ENCODE measurements at places on chromosomes 1 and 21.

GRCh38 chr1:206049293-206049692 lies 3.7 kb upstream of the RHEX start:
- no peak for DNase-seq

GRCh38 chr1:231748760-231749415 lies 122.3 kb downstream of the DISC1 start:
- DNase-seq, result no peak

GRCh38 chr1:84991097-84991920 lies 5.6 kb downstream of the MCOLN2 start:
- DNase-seq, result no peak

- DNase-seq, result no peak
Observed at GRCh38 chr1:51418384-51418959, 88.1 kb upstream of the TTC39A start.

DNA sequence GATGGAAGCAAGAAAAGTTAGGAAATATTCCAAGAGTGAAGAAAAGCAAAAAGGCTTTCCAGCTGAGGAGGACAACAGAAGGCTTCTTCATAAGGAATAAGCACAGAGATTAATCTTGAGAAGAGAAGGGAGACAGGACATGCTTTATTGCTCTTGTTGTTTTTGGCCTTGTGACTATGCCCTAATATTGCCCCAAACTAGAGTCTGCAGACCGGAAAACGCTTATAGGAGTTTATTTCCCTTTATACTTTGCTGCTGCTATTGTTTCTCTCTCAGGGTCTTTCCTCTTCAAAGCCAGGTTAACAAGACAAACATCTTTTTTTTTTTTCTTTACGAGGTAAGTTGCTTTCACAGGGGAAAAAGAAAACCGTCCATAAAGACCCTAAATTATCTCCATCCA lies 991.4 kb downstream of the ADGRL2 start:
- DNase-seq, result no peak

- DNase-seq, result no peak
Observed at GRCh38 chr1:60448850-60449249, 375.3 kb upstream of the C1orf87 start.

GRCh38 chr1:56578963-56579875 lies at the start of gene PLPP3:
Gene PLPP3 (minus strand): TSS chr1:56579563. CDS start chr1:56579016, 547 bp downstream.
- DNase-seq, result peak; percentile 98

- DNase-seq, result peak; percentile 97
Observed at GRCh38 chr1:69523032-69523431, 44.7 kb upstream of the LRRC7 start.

- DNase-seq, result no peak
Observed at GRCh38 chr1:95380909-95381308, 146.9 kb downstream of the RWDD3 start.

DNA sequence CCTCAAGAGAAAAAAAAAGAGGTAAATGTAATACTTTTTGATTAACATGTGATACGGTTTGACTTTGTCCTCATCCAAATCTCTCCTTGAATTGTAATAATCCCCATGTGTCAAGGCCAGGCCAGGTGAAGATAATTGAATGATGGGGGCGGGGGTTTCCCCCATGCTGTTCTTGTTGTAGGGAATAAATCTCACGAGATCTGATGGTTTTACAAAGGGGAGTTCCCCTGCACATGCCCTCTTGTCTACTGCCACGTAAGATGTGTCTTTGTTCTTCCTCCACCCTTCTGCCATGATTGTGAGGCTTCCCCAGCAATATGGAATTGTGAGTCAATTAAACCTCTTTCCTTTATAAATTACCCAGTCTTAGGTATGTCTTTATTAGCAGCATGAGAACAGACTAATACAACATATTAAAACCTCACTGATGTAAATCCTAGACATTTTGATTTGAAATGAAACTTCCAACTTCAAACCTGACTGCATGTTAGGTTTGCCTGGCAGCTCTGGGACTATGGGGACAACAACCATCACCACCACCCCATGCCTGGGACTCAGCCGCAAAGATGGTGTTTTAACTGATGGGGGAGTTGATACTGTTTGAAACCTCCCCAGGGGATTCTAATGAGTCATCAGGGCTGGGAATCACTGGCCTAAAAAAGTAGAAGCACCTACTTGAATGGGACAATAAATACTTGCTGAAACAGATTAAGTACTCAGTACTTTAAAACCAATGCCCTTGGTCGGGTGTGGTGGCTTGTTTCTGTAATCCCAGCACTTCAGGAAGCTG lies 32.8 kb upstream of the BACH1 start:
- DNase-seq, result peak; percentile 42

GRCh38 chr1:81410941-81411340 lies 389.8 kb upstream of the ADGRL2 start:
- DNase-seq, result no peak

GRCh38 chr1:179558078-179558477 lies 17.7 kb downstream of the NPHS2 start:
- DNase-seq, result no peak

DNA sequence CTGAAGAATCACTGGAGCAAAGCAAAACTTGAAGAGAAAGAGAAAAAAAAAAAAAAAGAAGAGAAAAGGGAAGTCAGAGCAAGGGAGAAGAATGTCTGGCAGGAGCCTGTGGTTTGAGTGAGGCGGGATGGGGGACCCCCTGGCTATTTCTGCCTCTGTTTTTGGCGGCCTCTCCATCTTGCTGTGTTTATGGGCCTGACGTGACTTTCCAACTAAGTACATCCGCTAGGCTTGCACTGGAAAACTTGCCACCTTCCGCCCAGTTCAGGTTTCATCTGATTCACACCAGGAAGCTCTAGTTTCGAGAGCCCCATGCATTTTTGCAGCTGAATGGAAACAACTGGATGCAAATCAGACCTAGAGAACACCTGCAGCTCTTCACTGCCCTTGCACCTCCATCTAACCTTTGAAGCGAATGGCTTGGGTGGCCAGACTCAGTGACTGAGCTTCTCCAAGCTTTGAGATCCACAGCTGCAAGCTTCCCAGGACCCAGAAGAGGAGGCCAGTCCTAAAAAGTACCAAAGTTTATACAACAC lies 28.0 kb downstream of the TBX15 start:
- DNase-seq, result peak; percentile 88

- peak; percentile 29 for DNase-seq
Observed at GRCh38 chr1:216903382-216903740, 180.1 kb upstream of the ESRRG start.

DNA sequence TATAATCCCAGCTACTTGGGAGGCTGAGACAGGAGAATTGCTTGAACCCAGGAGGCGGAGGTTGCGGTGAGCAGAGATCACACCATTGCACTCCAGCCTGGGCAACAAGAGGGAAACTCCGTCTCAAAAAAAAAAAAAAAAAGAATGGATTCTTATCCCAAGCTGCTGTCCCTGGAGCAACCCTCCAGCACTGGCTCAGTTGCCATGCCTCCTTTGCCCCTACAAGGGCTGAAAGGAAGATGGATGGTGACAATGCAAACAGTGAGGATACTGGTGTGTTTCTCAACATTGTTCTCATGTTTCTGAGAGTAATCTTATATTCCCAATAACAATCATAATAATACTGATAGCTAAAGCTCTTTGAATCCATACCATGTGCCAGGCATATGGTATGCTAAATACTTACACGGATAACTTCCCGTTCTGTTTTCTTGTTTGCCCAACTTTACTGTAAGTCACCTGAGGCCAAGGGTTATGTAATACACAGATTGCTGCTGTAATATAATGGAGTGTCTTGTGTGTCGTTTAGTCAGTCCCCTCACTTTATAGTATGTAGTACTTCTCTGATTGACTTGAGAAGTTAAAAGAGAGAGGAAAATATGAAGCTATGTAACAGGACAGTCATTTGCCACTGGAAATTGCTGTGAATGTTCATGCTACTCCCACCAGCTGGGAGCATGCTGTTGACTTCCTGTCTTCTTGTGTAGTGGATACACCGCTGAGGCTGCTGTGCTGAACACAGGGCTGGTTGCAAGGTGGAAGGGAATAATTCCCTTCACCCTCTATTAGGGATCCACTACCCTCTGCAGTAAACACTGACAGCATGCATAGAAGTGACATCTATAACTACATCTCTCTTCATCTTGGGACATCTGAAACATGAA lies 153.6 kb downstream of the CNIH3 start:
- DNase-seq, result peak; percentile 15

DNA sequence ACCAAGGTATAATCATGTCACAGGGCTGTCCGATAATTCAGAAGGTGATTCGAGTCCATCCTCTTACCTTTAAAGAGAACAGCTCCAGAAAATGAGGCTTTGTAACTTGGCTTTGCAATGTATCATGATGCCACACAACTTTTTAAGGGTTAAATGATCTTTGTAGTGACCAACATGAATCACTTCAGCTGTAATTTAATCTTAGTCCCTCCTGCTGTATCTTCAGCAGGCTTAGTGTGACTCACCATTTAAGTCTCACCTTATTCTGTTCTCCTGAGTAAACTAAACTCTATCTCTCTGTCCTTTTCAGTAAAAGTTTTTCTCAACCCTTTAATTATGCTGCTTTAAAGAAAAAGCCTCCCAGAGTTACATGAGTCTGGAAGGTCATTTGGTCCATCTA lies 1.9 kb upstream of the HIVEP3 start:
- DNase-seq, result peak; percentile 64

DNA sequence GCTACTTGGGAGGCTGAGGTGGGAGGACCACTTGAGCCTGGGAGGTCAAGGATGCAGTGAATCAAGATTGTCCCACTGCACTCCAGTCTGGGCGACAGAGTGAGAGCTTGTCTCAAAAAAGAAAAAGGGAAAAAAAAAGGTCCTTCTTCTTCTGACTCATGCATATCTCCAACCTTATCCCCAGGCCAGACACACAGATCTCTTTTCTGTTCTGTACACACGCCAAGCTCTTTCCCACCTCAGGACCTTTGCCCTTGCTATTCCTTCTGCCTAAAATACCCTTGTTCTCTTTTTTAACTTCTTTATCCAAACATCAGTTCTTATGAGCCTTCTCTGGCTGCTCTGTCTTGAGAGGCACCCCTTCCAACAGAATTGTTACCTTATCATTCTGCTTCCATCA lies 22.1 kb downstream of the PLEKHO1 start:
- no peak for DNase-seq

GRCh38 chr1:234676103-234676594 lies 66.2 kb upstream of the IRF2BP2 start:
- DNase-seq, result peak; percentile 78

- no peak for DNase-seq
Observed at GRCh38 chr1:207172321-207172720, 68.3 kb downstream of the C4BPA start.

DNA sequence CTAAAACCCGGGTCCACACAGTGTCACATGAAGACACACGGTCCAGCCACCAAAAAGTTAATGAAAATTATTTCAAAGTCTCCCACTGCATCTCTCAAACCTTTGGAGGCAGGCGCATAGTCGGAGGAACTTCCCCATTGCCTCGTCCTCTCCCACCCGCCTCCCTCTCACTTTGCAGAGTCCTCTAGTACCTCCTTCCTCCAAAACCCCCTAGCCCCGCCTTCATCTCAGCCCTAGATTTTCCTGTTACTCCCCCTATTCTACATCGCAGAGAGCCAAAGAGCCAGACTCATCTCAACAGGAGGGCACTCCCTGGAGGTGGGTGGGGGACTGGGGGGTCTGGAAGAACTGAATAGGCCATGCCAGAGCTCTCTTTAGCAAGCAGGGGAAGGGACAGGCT lies 79.3 kb downstream of the DISP3 start:
- no peak for DNase-seq

DNA sequence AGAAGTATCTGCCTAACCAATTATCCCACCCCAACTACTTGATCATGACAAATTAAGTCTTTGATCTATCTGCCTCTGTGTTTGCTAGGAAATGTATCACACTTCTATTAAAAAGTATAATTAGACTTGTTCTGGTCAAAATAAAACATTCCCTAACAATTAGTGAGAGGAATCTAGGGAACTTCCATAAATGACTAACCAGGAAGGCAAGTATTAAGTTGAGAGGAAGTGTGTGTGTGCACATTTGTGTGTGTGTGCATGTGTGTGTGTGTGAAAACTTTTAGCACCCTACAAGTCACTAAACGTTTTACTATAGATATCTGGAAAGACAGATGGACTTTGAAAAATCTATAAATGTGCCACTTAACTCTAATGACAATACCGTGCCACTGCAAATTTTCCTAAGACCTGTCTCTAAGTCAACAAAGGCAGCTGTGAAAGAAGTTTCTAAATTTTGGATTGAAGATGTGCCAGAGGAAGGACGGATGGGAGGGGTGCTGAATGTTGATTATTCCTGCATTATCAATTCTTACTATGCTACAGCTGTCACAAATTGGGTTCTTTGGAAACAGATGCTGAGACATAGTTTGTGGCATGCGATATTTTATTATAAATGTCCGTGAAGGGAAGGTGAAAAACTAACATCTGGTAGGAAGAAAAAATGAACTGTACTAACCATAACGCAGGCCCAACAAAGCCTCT lies 567.1 kb downstream of the PTPRC start:
- DNase-seq, result peak; percentile 28

DNA sequence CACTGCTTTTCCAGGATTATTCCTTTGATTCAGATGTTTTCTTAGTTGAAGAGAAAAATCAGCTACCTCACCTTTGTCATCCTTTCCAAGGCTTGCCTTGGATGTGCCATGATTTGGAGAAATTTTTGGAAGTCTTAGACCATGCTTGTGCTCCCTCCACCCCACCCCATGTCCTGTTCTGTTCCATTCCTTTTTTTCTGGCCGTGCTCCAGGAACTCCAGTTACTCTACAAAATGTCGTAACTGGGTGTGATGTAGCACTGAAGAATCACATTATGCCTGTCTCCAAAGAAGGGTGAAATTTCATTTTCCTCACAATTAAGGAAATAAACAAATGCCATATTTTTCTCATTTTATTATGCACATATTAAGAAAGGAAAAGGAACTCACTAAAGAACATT lies 217.8 kb upstream of the ZRANB2 start:
- peak; percentile 32 for DNase-seq

GRCh38 chr1:48659801-48660200 lies 116.9 kb downstream of the BEND5 start:
- no peak for DNase-seq

DNA sequence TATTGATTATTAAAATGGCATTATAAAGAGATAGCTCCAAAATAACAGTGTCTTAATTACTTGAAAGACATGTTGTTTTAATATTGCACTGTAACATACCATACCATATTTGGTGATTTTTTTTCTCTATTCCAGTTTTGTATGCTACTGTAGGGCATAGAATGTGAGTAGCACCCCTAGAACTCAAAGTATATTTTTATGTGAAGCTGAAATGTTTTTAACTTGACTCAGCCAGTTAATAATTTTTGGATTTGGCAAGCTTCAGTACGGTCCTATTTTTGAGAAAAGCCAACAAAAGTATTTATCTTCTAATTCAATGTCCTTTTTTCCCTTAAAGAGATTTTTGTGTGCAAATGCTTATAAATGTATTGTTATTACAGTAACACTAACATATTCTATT lies 593.8 kb downstream of the USP25 start:
- DNase-seq, result peak; percentile 76

- DNase-seq, result no peak
Observed at GRCh38 chr21:40067751-40068150, 200.5 kb downstream of the PCP4 start.

- peak; percentile 75 for DNase-seq
Observed at GRCh38 chr1:52601991-52602855, at the start of gene GPX7. Gene GPX7 (plus strand): TSS chr1:52602371. CDS start chr1:52602410, 39 bp downstream.

DNA sequence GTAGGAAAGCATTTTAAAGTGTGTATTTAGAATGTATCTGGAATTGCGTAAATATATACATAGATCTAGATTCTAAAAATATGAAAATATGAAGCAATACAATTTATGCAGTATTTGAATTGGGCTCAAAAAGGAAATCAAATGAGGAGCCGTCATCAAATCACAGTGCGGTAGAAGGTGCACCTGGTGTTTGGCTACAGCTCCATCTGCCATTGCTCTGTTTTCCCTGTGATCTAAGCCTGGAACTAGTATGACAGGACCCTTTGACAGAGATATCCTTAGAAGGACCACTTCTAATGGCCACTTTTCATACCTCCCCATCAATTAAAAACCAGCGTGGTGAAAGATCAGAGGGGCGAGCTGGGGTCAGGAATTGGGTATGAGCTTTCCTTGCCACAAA lies 202.6 kb downstream of the NFIA start:
- no peak for DNase-seq
